ENCODE measurements at places on chromosomes 2 and 18. TPM values are rescaled to one million over a fixed set of nuclear protein-coding genes. Genes with fewer than 3 reads are reported as not detected.

GALNT14 gene
- 12.7 TPM for total RNA-seq

FIGN gene
- 1.5 TPM for total RNA-seq

SKOR2 gene
- not detected for total RNA-seq

MAPK4 gene
- total RNA-seq, result not detected

SP9 gene
- not detected for total RNA-seq

DNA sequence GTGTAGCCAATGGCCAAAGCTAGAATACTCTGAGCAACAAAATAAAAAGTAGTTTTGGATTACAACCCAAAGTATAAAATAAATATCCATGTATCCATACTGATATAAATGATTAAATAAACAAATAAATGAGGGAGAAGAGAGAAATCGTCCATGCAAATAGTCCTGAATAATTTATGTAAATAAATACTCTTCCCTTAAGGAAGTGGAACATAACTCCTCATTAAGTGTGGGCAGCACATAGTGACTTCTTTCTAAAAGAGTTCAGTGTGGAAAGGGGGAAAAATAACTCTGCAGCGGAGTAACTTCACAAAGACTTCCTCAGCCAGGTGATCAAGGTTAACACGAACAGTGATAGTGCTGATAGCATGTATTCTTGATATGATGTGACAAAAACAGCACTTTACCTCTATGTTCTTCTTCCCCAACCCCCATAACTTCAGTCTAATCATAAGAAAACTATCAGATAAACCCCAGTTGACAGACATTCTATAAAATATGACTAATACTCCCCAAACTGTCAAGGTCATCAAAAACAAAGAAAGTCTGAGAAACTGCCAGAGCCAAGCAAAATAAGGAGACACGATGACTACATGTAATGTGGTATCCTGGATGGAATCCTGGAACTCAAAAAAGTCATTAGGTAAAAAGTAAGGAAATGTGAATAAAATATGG lies 30.7 kb downstream of the METTL8 start:
- peak; percentile 78 for DNase-seq

DNA sequence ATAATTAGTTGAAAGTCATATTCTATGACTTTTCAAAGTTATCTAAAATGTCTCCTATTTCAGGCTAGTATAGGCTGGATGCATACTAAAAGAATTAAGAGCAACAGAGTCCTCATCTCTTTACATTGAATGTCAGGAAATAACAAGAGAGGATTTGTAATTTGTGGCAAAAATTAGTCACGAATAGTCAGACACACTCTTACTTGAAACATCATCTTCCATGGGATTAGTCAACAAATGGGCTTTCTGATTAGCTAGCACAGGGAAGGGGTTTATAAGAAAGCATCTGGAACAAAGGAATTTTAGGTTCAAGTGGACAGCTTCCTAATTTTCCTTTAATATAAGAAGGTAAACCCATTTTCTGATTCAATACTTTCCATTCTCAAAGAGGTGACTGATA lies 330.3 kb upstream of the MEX3C start:
- no peak for DNase-seq

- no peak for DNase-seq
Observed at GRCh38 chr2:22253171-22253570, 1129.4 kb downstream of the TDRD15 start.

DNA sequence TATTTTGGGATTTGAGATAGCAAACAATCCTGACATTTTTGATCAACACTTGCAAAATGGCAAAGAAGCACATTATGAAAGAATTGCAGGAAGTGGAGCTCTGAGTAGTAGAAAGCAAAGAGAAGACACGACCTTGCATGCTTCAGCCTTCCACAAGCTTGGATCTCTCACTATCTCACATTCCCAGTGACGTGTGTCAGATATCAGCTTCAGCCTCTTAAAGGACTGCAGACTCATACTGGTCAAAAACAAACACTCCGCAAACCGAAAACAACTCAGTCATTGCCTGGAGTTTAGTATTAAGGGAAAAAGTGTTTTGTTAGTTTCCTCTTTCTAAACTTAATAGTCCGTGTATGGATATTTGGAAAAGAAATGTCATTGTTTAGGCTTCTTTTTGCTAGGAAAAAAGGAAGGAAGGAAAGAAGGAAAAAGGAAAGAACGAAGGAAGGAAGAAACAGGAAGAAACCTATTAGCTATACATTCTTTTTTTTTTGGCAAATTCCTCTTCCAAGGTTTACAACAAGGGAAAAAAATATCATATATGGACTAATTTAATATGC lies 32.6 kb upstream of the SLC40A1 start:
- no peak for DNase-seq

DNA sequence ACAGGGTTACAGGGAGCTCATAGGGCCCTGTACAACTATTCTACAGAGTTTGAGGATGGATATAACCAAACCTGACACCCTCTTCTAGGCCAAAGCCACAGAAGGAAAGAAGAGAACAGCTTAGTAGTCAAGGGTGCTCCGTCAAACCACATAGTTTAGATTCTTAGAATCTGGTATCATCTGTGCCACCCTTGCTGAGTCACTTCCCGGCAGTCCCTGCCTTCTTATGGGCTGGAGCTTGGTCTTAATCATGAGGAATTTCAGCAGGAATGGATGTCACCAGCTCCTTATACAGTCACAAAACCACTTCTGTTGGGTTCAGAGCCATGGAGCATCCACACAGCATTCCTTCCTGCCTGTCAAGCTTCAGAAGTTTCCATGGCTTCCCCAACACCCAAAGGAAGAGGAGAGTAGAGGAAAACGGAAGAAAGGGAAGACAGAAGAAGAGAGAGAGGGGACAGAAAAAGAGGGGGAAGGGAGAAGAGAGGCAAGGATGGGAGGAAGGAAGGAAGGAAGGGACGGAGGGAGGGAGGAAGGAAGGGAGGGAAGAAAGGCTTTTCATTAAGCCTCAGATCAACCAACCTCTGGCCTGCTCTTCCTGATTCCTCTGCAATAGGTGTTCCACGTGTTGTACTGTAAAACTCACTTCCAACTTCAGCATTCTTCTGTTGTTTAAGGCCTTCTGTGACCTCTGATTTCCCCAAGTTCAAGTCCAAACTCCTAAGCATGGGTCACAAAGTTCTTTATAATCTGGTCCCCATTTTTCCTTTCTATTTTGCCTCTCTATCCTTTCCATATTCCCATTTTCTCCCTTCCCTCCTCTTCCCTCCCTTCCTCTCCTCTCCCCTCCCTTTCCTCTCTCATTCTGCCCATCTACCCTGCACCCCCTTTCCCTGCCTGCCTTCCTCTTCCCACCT lies 246.1 kb upstream of the TNP1 start:
- peak; percentile 95 for DNase-seq

- DNase-seq, result peak; percentile 15
Observed at GRCh38 chr2:176817061-176817565, 395.5 kb upstream of the HNRNPA3 start.

GRCh38 chr2:147610496-147611040 lies 234.3 kb upstream of the ACVR2A start:
- DNase-seq, result no peak

GRCh38 chr2:95265182-95265581 lies 9.1 kb upstream of the PROM2 start:
- DNase-seq, result no peak

GRCh38 chr2:159637988-159638501 lies 21.7 kb upstream of the BAZ2B start:
- DNase-seq, result peak; percentile 74
